ENCODE measurements at places on chromosomes 13 and 19.

- DNase-seq = peak; percentile 75
Measured at GRCh38 chr19:28878862-28879566, 333.9 kb downstream of the UQCRFS1 start.

GRCh38 chr13:31951215-31951678, 80.3 kb upstream of the FRY start:
- DNase-seq = peak; percentile 92

GRCh38 chr19:18023622-18024251, 15.8 kb downstream of the ARRDC2 start:
- DNase-seq = peak; percentile 85

DNA sequence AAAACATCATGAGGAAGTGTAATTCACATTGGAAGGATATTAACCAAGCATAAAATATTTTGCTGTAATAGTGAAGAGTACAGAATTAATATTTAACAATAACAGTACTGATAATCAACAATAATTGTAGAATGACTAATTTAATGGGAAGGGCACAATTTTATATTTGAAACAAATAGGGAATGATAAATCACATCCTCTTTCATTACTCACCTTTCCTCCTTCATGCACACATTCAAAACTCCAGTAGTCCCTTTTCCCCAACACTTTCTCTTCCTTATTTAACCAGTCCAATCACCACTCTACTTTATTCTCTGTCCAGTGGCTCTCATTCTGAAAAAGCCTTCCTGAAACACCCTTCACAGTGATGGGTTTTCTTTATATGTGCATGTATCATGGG, 110.8 kb upstream of the POSTN start:
- no peak for DNase-seq

- peak; percentile 10 for DNase-seq
Measured at GRCh38 chr13:106551350-106551749, 15.9 kb upstream of the EFNB2 start.

DNA sequence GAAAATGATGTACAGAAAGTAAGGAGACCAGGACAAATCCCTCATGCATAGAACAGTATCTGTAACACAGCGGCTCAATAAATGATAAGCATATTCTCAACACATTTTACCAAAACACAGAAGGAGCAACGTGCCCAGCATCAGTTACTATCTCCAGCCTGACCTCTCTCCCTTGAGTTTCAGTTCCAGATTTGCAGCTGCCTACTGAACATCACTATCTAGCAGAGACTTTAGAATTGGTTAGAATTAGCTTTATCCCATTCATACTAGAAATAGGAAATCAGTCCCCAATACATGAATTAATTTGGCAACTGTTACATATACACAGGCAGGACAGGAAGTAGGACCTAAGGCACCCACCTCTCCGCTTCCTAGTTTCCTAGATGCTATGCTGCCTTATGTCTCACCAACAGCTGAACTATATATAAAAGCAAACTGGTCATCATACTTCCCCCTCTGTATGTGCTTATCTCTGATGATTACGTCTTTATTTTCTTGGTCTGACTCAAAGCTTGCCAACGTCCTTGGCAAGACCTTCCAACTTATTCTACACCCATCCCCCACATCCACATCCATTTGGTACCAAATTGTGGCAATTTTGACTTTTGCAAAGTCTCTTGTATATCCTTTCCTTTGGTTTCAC, 61.1 kb downstream of the SACS start:
- peak; percentile 53 for DNase-seq

- no peak for DNase-seq
Measured at GRCh38 chr13:54913668-54914067, 1885.1 kb downstream of the OLFM4 start.

DNA sequence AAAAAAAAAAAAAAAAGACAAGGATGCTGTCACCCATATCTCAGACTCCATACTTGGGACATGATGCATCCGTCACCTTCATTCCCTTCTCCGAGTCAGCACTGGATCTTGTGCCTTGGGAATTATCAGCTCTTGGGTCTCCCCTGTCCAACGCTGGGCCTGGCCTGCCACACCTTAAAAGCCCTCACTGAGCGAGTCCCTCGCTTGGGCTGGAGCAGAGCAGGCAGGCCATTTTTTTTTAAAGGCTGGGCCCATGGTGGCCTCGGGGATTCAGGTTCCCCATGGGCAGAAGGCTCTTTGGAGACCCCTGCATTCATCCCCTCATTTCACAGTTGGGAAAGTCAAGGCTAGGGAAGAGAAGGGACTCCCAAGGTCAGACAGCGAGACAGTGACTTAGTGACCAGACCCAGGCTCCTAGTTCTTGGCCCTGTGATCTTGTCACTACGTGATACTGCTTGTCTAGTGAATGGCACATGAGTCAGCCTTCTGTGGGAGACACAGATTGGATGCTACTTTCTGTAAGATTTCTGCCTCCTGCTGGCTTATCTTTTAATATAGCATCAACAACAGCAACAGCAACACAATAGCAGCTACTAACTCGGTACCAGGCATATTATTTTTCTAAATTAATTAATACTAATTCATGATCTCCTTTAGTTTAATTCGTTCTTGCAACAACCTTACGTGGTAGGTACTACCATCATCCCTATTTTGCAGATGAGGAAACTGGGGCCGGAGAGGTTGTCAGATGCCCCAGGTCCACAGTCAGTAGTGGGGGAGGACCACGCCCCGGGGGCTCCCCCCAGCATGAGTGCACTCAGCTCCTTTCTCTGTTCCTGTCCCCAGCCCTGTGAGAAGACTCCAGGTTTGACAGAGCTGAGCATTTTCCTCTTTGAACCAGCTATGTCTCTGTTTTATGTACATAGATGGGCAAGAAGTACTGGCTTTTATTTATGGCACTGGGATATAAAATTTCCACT, 27.4 kb upstream of the ZNF536 start:
- DNase-seq = no peak

DNA sequence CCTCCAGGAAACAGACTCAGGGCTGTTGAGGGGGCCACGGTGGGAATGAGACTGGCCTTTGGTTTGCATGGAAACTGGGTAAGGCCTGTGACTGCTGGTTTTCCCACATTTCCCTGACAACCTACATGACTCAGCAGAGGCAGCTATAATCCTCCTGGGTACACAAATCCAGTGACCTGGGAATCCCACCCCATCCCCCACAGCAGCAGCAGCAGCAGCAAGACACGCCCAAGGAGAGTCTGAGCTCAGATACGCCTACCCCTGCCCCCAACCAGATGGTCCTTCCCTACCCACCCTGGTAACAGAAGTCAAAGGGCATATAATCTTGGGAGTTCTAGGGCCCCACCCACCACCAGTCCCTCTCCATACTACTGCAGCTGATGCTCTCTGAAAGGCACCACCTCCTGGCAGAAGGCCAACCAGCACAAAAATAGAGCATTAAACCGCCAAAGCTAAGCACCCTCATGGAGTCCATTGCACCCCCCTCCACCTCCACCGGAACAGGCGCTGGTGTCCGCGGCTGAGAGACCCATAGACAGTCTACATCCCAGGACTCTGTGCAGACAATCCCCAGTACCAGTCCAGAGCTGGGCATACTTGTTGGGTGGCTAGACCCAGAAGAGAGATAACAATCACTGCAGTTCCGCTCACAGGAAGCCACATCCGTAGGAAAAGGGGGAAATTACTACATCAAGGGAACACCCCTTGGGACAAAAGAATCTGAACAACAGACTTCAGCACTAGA, 237.2 kb upstream of the SPRY2 start:
- DNase-seq = no peak

DNA sequence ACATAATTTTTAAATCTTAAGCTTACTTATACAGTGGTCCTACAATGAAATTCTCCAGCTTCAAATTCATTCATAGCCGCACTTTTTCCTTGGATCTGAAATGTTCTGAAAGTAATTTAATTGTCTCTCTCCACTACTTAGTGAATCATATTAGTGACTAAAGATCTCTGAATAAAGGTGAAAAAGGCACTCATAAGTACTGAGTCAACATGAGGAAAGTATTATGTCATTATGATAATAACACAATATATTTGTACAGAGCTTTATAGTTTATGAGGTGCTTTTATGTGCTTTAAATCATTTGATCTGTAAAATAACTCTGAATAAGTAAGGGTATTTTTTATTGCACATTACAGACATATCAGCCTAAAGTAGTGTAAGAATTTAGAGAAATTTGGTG, 628.2 kb upstream of the SLITRK5 start:
- no peak for DNase-seq

- peak; percentile 77 for DNase-seq
Measured at GRCh38 chr19:49664171-49665035, 1.3 kb downstream of the IRF3 start.

GRCh38 chr13:44972956-44973581, 16.2 kb downstream of the NUFIP1 start:
- DNase-seq = peak; percentile 55

DNA sequence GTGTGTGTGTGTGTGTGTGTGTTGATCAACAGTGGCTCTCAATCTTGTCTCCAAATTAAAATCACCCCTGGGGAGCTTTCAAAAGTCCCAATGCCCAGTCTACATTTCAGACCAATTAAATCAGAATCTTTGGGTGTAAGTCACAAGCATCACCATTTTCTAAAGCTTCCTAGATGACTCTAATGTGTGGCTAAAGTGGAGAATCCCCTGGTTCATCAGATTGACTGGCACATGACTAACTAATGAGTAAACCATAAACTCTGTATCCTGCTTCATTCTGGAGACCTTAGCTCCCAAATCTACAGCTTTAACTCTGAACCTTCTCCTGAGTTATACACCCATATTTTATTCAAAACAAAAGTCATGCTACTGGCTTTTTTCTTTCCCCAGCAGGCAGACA, 131.3 kb downstream of the SUCLA2 start:
- DNase-seq = no peak

GRCh38 chr19:10667867-10668266, 13.7 kb downstream of the ILF3 start:
- DNase-seq = no peak

DNA sequence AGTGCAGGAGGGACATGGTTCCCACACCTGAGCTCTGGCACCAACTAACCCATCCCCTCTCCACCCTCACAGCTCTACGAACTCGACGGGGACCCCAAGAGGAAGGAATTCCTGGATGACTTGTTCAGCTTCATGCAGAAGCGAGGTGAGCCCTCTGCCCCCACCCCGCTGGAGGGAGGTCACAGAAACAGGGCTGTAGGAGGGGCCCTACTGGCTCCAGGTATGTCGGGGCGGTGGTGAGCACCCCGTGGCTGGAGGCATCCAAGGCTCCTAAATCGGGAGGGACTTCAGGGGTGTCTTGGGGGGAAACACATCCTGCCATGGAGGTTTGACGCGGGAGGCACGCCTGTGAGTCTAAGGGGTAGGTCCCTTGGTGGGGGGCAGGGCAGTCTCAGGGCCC, 24.1 kb upstream of the WDR18 start:
- no peak for DNase-seq

DNA sequence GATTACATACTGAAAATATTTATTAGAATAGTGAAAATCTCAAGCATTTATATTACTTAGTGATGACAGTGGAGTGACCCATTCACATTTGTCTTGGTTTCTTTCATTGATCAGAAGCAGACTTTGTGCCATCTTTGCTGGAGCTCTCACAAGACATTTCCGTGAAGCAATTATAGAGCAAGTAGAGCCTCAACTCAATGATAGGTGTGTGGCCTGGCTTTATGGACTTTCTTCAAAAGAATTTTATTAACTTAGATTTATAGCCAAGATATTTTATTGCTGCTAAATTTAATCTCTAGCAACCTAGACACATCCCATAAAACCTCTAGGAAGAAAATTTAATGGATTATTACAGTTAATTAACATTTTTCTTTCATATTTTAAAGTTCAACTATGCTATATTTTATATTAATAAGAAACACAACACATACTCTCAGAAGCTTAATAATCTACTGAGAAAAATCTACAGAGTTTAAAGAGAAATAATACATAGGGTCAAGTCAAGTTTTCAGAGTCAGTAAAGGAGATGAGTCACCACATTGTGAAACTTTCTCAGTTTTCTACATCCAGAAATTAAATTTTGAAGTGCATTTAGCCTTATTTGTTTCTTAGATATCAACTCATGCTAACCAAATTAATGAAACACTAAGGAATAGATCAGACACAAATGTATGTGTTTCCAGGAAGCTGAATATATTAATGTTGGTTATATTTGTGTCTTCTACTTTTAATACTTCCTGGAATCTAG, 160.5 kb downstream of the LACC1 start:
- DNase-seq = peak; percentile 57

DNA sequence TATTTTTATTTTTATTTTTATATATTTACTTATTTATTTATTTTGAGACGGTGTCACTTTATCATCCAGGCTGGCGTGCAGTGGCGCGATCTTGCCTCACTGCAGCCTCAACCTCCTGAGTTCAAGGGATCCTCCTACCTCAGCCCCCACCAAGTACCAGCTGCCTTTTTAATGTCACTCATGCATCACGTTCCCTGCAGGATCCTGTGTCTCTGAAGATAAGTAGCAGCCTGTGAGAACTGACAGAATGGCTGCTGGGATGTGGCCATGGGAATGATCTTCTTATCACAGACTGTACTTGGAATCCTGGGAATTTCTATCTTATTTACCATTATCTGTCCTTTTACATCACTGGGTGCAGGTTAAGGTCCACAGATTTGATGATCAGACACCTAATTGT, 9.2 kb upstream of the ZNF761 start:
- no peak for DNase-seq

GRCh38 chr19:9078651-9079050, 8.2 kb upstream of the OR1M1 start:
- no peak for DNase-seq

DNA sequence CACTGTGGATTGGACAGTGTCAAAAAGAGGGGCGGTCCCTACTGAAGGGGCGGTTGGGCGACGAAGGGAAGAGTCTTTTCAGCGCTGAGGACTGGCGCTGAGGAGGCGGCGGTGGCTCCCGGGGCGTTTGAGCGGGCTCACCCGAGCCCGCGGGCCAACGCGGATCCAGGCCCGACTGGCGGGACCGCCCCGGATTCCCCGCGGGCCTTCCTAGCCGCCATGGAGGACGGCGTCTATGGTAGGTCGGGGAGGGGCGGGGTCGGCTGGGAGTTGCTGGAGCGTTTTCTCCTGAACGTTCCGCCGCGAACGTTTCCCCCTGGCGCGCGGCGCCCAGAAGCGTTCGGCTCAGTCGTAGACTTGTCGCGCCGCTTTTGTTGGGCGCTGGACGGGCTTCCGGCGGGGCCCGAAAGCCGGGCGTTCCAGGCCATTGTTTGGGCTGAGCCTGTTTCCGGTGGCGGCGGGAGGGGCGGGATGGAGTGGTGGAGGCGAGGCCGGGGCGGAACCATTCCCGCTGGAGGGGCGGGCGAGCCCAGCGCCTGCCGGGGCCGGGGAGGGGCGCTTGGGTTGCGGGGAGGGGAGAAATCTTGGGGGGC, at the start of gene CYTH2:
Gene CYTH2 (plus strand): TSS at position 81 of the 593 bp plus-strand sequence. CDS start 139 bp downstream, at position 220.
- peak; percentile 92 for DNase-seq

DNA sequence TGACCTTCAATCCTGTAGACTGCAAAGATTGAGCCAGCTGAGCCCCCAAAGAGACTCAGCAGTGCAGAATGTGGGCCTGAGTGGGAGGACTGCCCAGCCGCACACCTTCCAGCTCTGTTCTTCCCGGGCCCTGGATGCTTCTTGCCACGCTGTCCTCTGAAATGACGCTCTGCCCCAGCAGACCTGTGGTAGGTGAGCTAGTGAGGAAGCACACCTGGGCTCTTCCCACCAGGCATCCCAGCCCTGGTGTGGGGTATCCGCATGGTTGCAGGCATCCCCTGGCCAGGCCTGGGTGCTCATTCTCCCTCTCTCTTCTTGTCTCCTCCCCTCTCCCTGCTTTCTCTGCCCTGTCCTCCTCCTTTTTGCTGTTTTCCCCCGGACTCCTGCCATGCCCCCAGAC, 9.8 kb upstream of the MZF1 start:
- no peak for DNase-seq

GRCh38 chr13:113664751-113665596, 2.0 kb upstream of the GRK1 start:
- no peak for DNase-seq
